ENCODE measurements at places on chromosomes 4 and X.

- no peak for DNase-seq
These were observed 144.0 kb upstream of the ZXDB start for GRCh38 chrX:57447856-57448255.

- no peak for DNase-seq
These were observed 10.2 kb downstream of the NAT8L start for GRCh38 chr4:2069161-2069971.

- peak; percentile 14 for DNase-seq
These were observed 52.4 kb downstream of the SCFD2 start for GRCh38 chr4:53313510-53313909.

GRCh38 chr4:69096111-69096656 is at the start of gene UGT2B7:
Gene UGT2B7 (plus strand): TSS chr4:69096474. CDS start chr4:69096521, 47 bp downstream.
- DNase-seq: no peak

- no peak for DNase-seq
These were observed 102.8 kb downstream of the PJA1 start for GRCh38 chrX:69062493-69062892.

GRCh38 chrX:153703036-153703370 is 15.3 kb downstream of the SLC6A8 start:
- DNase-seq: no peak

DNA sequence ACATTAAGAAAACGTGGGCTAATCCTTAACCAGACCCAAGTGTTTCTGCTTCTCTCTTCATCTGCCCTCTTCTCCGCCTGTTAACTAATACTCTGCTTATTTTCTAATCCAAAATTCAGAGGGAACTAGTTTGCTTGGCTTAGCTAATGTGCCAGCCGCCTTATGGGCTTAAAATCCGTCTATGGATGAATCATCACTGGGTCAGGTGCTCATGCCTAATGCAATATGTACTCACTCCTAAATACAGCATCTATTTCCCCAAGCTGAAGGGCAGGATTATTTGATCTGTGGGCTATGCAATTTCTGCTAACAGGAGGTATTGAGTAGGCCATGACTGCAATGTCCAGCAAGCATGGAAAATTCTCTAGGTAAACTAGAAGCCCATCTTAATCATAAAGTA is 12.4 kb downstream of the DYNLT3 start:
- no peak for DNase-seq

DNA sequence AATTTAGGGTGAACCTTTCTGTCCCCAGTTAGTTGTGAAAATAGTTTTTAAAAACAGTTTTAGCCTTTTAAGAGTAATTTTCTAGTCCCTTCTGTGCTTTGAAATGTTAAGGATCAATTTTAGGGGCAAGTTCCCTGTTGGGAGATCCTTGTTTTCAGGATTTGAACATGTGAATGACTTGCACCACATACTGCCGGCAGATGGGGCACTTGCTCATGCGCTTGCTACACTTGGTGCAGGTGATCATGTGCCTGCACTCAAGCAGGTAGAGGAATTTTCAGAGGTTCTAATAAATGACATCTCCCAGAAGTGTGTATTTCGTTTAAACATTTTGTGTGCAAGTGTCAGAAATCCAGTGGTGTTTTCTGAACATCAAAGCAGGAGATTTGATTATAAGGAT is 195.9 kb downstream of the CHM start:
- no peak for DNase-seq

- DNase-seq: no peak
These were observed 73.4 kb downstream of the MGST2 start for GRCh38 chr4:139738846-139739613.

GRCh38 chrX:7088968-7089615 is 58.4 kb upstream of the STS start:
- no peak for DNase-seq

DNA sequence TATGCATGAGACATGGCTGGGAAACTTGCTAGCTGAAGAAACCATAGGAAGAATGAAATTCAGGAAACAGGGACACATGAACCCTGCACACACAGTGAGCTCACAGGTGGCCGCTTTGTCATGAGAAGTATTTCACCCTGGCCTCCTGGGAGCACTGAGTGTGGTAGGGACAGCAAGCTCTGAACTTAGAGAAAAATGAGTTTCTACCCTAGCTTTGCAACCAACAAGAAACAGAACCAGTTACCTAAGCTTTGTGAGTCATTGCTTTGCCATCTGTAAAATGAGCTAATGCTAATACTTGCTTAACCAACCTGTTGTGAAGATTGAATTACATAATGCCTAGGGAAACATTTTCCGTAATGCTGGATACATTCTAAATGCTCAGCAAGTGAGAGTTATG is 206.6 kb upstream of the HS3ST1 start:
- DNase-seq: no peak

- no peak for DNase-seq
These were observed 648.7 kb upstream of the FRG1 start for GRCh38 chr4:189291939-189292338.

GRCh38 chr4:173135241-173135847 is 33.3 kb upstream of the GALNT7 start:
- DNase-seq: no peak

- DNase-seq: no peak
These were observed 173.8 kb upstream of the DCAF12L2 start for GRCh38 chrX:126339928-126340327.

DNA sequence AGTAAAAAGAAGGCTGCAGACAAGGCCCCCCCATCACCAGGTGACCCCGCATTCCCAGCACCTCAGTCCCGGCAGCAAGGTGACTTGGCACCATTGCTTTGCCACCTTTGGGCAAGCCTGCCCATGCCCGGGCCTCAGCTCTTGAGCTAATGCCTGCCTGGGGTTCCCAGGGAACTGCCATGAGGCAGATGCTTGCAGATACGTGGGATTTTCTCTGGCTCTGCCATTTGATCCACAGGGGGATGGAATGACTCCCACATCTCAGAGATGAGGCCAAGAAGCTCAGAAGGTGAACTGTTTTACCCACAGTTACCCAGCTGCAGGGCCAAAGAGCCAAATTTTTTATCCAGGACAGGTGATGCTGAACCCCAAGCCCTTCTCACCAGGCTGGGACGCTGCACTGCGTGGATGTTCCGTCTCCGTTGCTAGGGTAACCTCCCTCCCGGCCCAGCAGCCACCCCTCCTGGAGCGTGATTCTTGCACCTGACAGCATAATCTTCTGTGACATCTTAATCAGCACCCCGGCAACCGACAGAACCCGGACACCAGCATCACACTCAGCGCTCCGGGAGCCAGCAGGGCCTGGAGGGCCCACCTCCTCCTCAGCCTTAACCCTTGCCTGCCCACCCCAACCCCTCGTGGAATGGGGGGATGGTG is 15.7 kb upstream of the MSX1 start:
- no peak for DNase-seq

GRCh38 chr4:48247142-48247877 is 22.3 kb downstream of the TEC start:
- no peak for DNase-seq

- DNase-seq: peak; percentile 11
These were observed 34.4 kb upstream of the CDKL5 start for GRCh38 chrX:18390941-18391538.

GRCh38 chr4:71697031-71697430 is 86.8 kb downstream of the GC start:
- DNase-seq: no peak

DNA sequence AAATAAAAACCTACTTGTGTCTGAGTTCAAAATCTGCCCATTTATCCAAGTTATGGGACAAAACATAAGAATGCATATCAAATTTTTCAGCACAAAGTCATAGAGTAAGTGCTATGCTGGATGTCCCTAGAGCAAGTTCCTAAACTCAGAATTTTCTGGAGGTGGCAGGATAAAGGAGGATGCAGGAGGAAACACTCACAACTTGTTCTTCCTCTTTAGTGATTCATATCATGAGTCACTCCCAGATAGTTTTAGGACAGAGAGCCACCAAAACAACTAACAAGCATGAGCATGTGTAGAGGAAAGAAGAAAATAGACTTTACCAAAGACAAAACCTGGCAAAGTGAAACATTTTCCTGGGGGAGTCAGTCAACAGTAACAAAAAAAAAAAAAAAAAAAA is 302.7 kb downstream of the KCTD8 start:
- DNase-seq: no peak

- no peak for DNase-seq
These were observed 233.6 kb downstream of the PDHA2 start for GRCh38 chr4:96073461-96073860.
